ENCODE measurements at places on chromosomes 13 and 19.

GRCh38 chr13:47184321-47184720 lies 287.5 kb upstream of the HTR2A start:
- no peak for DNase-seq

- no peak for DNase-seq
Observed at GRCh38 chr19:11692127-11692790, 46.5 kb downstream of the ZNF823 start.

GRCh38 chr19:5189318-5189607 lies 151.3 kb downstream of the PTPRS start:
- DNase-seq = no peak

GRCh38 chr19:32200312-32201038 lies 144.9 kb upstream of the ZNF507 start:
- no peak for DNase-seq

DNA sequence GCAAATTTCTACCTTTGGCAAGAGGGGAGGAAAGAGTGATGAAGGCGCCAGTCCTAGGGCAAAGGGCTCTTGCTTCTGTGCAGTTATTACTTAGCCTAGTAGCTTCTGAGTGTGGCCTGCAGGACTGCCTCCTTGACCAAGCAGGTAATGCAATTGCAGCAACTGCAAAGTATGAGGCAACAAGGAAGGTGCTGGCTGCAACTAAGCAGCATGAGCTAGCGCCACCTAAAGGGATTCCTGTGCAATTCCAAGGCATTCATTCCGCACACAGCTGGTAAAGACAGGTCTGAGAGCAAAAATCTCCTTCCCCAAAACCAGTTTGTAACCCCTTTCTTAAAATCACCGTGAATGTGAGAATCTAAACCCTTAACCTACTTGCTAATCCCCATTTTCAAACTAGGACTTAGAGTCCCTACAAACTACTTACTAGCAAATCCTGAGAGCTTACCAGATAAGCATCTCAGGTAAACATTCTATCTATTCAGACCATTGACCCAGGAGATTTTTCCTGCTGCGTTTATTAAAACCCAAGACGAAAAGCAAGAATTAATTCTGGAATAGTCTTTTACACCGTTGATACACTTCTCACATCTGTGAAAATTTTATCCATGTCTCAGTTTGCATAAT lies 62.9 kb downstream of the DCT start:
- DNase-seq = no peak

DNA sequence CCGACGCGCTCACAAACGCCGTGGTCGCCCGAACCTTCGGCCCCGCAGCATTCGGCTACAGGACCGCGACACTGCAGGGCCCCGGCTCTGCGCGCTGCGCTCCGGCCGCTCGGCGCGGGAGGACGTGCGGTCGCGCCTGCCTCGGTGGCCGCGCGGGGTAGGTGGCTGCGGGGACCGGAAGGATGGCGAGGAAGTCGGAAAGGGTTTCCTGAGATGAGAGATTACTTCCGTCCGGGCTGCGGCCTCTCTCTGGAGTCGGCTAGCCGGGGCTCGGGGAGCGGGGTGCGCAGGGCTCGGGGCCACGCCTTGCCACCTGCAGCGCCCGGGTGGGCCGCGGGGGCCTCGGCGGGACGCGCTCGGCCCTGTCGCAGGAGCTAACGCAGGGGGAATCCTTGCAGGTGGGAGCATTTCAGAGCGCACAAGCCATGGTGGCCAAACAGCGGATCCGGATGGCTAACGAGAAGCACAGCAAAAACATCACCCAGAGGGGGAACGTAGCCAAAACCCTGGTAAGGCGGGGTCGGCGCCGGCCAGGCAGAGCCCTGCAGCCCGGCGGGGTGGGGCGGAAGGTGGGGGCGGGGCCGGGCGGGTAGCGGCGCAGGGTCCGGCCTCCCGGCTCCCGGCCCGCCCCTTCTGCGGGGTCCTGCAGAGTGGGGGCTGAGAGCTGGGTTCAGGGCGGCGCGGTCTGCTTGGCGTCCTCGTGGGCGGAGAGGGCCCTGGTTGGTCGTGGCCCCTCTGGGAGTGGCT lies at the start of gene SERP2:
TSS of gene SERP2 (plus strand) at position 224 of the 747 bp plus-strand sequence. CDS start at position 426, 202 bp downstream.
- peak; percentile 44 for DNase-seq

GRCh38 chr19:47598407-47599349 lies 10.3 kb upstream of the BICRA start:
- DNase-seq = no peak

- no peak for DNase-seq
Observed at GRCh38 chr19:44553478-44554171, 24.1 kb upstream of the CEACAM20 start.

DNA sequence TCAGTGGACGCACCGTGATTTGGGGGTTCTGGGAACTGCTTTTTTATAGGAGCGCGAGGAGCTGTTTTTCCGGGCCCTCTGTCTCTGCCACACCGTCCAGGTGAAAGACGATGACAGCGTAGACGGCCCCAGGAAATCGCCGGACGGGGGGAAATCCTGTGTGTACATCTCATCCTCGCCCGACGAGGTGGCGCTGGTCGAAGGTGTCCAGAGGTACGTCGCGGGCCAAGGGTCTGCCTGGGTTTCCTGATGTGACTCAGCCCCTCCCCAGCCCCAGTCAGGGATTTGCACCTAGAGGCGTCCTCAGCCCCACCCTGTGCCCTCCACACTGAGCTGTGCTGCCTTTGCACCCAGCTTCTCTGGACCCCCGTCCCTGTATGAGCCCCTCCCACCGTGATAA lies 136.2 kb upstream of the MCF2L start:
- DNase-seq = no peak

- DNase-seq = peak; percentile 59
Observed at GRCh38 chr19:55418185-55418584, 10.6 kb upstream of the UBE2S start.

- DNase-seq = no peak
Observed at GRCh38 chr19:14112051-14112808, 5.3 kb downstream of the PRKACA start.

DNA sequence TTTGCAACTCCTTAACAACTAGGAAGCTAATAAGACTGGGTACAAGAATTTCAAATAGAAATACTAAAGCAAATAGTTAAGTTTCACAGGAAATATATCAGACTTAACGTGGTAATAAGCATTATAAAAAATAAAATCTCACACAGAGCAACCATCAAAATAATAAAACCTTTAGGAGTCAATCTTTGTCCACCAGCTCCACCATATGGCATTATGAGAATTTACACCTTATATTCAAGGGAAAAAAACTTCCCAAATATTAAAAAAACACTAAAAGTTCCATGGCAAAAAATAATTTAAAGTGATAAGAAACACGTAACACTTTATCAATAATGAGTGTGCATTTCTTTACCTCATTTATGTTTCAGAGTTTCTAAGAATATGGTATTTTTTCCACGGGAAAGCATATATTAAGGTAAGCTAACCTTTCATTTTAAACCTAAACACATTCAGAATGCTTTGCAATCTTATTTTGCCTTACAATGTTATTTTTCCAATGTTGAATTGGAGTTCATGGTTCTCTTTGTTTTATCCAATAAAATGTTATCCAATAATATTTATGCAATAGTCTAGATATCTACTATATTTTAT lies 423.2 kb upstream of the SGCG start:
- no peak for DNase-seq

- DNase-seq = no peak
Observed at GRCh38 chr13:24893863-24894262, 129.9 kb downstream of the RNF17 start.

- DNase-seq = no peak
Observed at GRCh38 chr13:43258771-43259170, 235.4 kb downstream of the DNAJC15 start.

DNA sequence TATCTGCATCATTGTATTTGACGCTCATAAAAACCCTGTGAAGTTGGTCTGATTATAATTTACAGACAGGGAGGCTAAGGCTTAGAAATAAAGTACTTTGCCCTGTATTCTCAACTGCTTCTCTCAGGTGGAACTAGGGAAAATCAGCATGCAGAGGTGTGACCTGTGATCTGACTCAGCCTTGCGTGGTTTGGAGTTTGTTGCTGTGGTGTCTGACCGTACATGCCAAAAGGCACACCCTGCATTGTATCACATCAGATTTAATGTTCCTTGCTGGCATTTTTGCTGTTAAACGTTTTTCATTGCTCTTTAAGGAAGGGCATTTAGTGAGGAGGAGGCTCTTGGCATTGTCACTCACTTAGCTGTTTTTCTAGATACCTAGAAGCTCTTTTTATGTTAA lies 58.8 kb upstream of the C1QTNF9B start:
- DNase-seq = no peak

DNA sequence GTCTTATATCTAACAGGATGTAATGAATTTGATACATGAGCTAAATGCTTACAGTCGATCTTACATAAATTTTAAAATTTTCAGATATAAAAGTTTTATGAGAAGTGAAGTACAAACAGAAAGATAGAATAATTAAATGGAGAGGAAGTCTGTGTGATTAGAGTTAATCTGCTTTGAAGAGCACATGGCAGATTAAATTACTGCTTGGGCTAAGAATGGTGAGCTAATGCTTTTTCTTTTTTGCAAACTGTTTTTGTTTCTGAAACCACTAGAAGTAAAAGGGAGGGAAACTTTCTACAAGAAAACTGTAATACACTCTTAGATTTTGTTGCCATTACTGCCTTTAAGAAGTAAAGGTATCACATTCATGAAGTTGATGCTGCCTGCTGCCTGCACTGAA lies 96.3 kb upstream of the SPRY2 start:
- no peak for DNase-seq

- no peak for DNase-seq
Observed at GRCh38 chr19:34734537-34735103, 577 bp downstream of the ZNF181 start.

- DNase-seq = peak; percentile 59
Observed at GRCh38 chr19:11984986-11985385, 20.1 kb downstream of the ZNF763 start.

DNA sequence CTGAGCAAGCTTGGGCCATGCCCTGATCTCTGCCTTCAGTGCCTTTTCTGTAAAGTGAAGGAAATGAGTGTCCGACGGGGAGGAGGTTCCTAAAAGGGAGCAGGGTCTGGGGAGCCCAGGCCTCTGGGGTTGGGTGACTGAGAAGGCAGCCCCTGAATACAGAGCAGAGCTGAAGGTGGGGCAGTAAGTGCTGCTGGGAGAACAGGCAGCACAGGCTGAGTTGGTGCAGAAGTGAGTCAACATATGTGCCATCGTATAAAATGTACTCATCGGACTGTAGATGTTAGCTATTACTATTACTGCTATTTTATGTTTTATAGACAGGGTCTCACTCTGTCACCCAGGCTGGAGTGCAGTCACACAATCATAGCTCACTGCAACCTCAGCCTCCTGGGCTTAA lies 1.0 kb upstream of the HAMP start:
- no peak for DNase-seq

- DNase-seq = no peak
Observed at GRCh38 chr13:31485183-31485582, 254.1 kb upstream of the RXFP2 start.

DNA sequence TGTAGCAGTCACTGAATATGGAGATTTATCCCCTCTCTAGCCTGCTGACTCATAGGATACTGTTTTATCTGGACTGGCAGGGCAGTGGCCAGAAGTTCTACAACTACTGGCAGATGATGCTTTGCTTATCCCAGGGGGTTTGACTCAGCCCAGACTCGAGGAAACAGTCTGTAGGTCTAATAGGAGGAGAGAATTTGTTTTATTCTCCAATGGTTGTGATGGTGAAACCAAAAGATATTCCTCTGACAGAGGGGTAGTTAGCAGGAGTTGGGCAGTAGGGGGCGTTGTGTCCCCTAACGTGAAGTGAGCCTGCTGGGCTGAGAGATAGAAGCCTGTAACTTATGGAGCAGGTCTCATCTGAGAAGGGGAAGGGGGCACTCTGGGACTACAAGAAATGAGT lies 74.9 kb downstream of the WTIP start:
- no peak for DNase-seq

All from germinal center (tissue), 1 donor.